Cardiac ventricle fibroblast (primary cell): ENCODE measurements at places on chromosomes 12 and 14. TPM values are rescaled to one million over a fixed set of nuclear protein-coding genes. Genes with fewer than 3 reads are reported as not detected.

TC2N gene
- total RNA-seq = 2.2 and 3.6 TPM in 2 replicates

ANKRD33 gene
- total RNA-seq = 0.44 TPM in 1 of 2 replicates, not detected in the other

GPR65 gene
- 0.06 and 0.10 TPM in 2 replicates for total RNA-seq

SLC24A4 gene
- not detected in 2 replicates for total RNA-seq

KRT74 gene
- not detected in 2 replicates for total RNA-seq

C14orf132 gene
- 23.0 and 23.3 TPM in 2 replicates for total RNA-seq

FIGNL2 gene
- 0.24 and 0.56 TPM in 2 replicates for total RNA-seq

CIT gene
- total RNA-seq = 3.8 and 7.1 TPM in 2 replicates

ASIC1 gene
- 20.7 and 30.7 TPM in 2 replicates for total RNA-seq

DIO3 gene
- 0.20 and 1.2 TPM in 2 replicates for total RNA-seq

SCNN1A gene
- total RNA-seq = 1.9 and 7.8 TPM in 2 replicates

CCDC77 gene
- total RNA-seq = 4.0 and 4.7 TPM in 2 replicates

VRTN gene
- total RNA-seq = not detected in 2 replicates

CYP27B1 gene
- 0.37 and 1.3 TPM in 2 replicates for total RNA-seq

EPS8 gene
- 180 and 188 TPM in 2 replicates for total RNA-seq

MYO1H gene
- total RNA-seq = not detected in 2 replicates

CCDC177 gene
- total RNA-seq = 0.20 TPM in 1 of 2 replicates, not detected in the other

RNASE4 gene
- 100.0 and 133 TPM in 2 replicates for total RNA-seq

SIX1 gene
- total RNA-seq = 0.12 and 0.20 TPM in 2 replicates

RNF212B gene
- total RNA-seq = not detected in 2 replicates

TMTC1 gene
- 65.7 and 67.4 TPM in 2 replicates for total RNA-seq

DBX2 gene
- total RNA-seq = not detected in 2 replicates
